CD8-positive, alpha-beta memory T cell (primary cell): ENCODE measurements at places on chromosomes 3 and 15. TPM values are rescaled to one million over a fixed set of nuclear protein-coding genes. Genes with fewer than 3 reads are reported as not detected.

Gene GPR160
- 2.9 TPM for total RNA-seq

Gene CHRNA5
- total RNA-seq, result 8.4 TPM

Gene IGSF10
- total RNA-seq, result not detected

Gene LRRIQ4
- total RNA-seq, result 0.15 TPM

Gene SV2B
- not detected for total RNA-seq

Gene SGO1
- 15.6 TPM for total RNA-seq

Gene CPN2
- total RNA-seq, result not detected

Gene LINGO1
- not detected for total RNA-seq

Gene NIT2
- total RNA-seq, result 81.9 TPM

Gene TRAT1
- total RNA-seq, result 29.1 TPM

Gene PPIP5K1
- 35.6 TPM for total RNA-seq

Gene CHSY1
- total RNA-seq, result 49.4 TPM

Gene ANO10
- 12.3 TPM for total RNA-seq

Gene WDR49
- total RNA-seq, result 0.35 TPM

Gene SPG21
- total RNA-seq, result 67.4 TPM

Gene C3orf49
- total RNA-seq, result not detected

Gene DUOXA2
- not detected for total RNA-seq

Gene ATP13A5
- not detected for total RNA-seq

Gene SNX22
- total RNA-seq, result 0.40 TPM

Gene NISCH
- 65.7 TPM for total RNA-seq

Gene CNTN3
- total RNA-seq, result not detected

Gene TM4SF1
- 0.27 TPM for total RNA-seq

Gene INSYN1
- total RNA-seq, result not detected

Gene SUSD5
- not detected for total RNA-seq

Gene MTFMT
- total RNA-seq, result 24.3 TPM

Gene ARIH2
- total RNA-seq, result 123 TPM

Gene SAMMSON
- total RNA-seq, result not detected

Gene POLQ
- total RNA-seq, result 12.4 TPM

Gene SNURF
- 22.8 TPM for total RNA-seq

Gene FBXL2
- total RNA-seq, result not detected

Gene RPL39L
- 13.1 TPM for total RNA-seq

Gene NR2F2
- total RNA-seq, result not detected

Gene PEAK1
- total RNA-seq, result 26.3 TPM

Gene CFAP100
- not detected for total RNA-seq

Gene ADAMTSL3
- not detected for total RNA-seq

Gene OSTN
- not detected for total RNA-seq

Gene GATM
- 2.4 TPM for total RNA-seq

Gene LOXL1
- 1.3 TPM for total RNA-seq

Gene FBXO40
- not detected for total RNA-seq

Gene PROS1
- 0.40 TPM for total RNA-seq

Gene ITPKA
- 0.44 TPM for total RNA-seq

Gene FRG2C
- not detected for total RNA-seq

Gene CADM2
- total RNA-seq, result 0.27 TPM

Gene SCN11A
- total RNA-seq, result 0.07 TPM

Gene CCDC12
- total RNA-seq, result 56.4 TPM

Gene EPHB3
- not detected for total RNA-seq

Gene CCR2
- total RNA-seq, result 0.74 TPM

Gene SNTN
- not detected for total RNA-seq

Gene HEMK1
- 51.8 TPM for total RNA-seq

Gene KLHL6
- 31.0 TPM for total RNA-seq

Gene C3orf80
- not detected for total RNA-seq

Gene TRIM59
- total RNA-seq, result 30.7 TPM

Gene AGTR1
- not detected for total RNA-seq
